ENCODE measurements at places on chromosomes 7 and 10.

DNA sequence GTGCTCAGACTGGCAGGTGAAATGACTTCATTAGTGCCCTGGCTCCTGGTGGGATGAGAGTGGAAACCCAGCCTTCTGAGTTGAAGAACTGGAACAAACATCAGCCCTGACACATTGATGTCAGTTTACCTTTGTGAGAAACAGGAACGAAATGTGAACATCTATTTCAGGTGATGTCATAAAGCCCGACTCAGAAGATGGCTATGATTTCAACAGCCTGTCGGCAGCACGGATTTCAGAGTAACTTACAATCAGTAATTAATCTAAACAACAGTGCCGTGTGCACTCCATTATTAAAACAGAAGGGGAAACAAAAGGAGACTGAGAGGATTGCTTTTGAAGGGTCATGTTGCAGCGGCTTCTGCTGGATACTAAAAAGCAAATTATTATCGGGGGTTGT lies 243.2 kb downstream of the FRMD4A start:
- DNase-seq = no peak

DNA sequence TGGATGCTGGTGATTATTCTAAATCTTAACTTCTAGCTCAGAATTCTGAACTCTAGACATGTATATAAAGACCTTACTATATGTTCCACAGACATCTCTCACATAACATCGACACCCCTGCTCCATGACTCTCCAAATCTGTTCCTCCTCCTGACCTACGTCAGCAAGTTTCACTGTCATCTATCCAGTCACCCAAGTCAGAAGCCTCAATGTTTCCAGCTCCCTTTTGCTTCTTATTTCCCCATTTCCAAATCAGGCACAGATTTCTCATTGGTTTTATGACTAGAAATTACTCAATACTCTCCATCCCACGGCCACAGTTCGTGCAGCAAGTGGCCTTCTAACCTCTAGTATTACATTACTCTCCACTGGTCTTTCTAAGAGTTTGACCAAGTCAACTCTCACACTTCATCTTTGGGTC lies 28.5 kb downstream of the EPC1 start:
- no peak for DNase-seq

DNA sequence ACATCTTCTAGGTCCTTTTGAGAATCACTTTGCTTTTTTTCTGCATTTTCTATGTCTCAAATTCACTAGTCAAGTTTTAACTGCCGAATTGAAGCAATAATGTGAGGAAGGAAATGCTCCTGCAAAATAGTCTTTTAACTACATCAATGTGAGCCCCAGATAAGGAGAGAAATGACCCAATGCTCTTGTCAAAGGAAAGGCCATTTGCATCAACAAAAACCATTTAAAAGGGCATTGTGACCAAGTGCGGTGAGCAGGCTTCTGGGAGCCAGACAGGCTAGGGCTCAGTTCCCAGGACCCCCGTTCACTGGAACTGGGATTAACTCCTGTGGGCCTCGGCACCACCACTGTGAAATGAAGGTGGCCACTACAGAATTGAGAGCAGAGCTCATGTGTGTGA lies 127.9 kb upstream of the EEPD1 start:
- no peak for DNase-seq

GRCh38 chr10:72875250-72876055 lies 18.1 kb upstream of the OIT3 start:
- no peak for DNase-seq

All from T-helper 1 cell (primary cell).